Femur (tissue), 1 donor: ENCODE measurements at places on chromosomes 3 and 15.

DNA sequence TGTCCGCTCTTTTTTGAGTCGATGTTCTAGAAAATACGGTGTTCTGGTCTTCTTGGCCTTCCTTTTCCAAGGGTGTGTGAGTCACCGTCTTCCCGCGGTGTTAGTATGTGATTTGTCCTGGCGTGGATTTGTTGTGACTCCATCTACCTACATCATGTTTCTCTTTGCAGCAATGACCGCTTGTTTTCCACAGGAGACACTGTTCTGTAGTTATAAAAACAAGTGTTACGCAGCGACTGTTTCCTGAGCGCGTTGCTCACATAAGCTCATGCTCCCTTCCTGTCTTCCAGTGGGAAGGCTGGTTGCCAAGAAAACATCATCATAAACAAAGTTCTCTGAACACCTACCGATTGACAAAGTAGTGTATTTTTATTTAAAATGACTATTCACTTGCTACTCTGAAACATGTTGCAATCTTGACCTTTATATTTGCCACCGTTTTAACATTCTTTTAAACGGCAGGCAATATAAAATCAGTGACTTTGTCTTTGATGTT is 19.0 kb downstream of the USP13 start:
- no peak for DNase-seq

DNA sequence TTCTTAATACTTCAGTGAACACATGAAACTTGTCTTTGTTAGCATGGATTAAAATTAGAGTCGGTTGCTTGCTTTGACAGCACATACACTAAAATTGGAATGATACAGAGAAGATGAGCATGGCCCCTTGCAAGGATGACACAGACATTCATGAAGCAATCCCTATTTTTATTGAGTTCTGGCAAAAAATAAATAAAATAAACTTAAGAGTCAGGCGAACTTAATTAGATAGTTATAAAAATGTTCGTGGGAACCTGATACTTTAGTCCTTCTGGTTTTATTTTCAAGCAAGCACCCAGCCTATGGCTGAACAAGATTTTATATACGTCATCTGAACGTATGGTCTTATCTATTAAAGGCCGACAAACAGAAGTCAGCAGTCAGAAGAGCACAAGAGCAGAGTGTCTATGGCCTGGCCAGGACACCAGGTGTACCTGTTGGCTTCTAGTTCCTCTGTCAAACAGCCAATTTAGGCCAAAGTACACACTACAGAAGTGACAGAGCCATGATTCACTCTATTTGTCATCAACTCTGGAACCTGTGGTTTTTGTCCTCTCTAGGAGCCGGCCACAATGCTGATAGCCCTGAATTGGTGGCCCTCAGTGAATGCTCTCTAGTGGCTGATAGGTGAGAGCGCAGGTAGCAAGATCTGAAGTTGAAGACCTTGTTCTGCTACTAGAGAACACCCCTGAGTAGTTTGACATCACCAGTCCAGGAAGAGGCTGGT is 64.3 kb downstream of the LEO1 start:
- DNase-seq: no peak

GRCh38 chr3:55147406-55147805 is 219.5 kb upstream of the LRTM1 start:
- no peak for DNase-seq

GRCh38 chr15:62163397-62164013 is 1.6 kb downstream of the C2CD4B start:
- DNase-seq: no peak

- DNase-seq: no peak
These were observed 118.1 kb downstream of the RPL22L1 start for GRCh38 chr3:170751899-170752293.

DNA sequence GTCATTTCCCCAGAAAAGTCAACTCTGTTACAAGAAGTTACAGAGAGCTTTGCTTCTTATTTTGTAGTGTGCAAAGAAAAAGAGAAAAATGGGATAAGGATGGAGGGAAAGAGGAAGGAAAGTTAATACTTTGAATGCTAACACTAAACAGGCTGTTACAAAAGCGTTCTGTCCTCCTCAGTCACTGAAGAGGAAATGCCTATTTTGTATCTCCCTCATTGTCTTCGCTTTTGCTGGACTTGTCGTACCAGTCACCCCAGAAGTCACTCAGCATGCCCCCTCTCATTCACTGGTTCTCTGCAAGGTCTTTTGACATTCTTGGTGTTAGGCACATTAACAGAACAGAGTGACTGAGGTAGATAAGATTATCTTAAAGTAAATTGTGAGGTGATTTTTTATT is 129.6 kb downstream of the ALCAM start:
- no peak for DNase-seq

DNA sequence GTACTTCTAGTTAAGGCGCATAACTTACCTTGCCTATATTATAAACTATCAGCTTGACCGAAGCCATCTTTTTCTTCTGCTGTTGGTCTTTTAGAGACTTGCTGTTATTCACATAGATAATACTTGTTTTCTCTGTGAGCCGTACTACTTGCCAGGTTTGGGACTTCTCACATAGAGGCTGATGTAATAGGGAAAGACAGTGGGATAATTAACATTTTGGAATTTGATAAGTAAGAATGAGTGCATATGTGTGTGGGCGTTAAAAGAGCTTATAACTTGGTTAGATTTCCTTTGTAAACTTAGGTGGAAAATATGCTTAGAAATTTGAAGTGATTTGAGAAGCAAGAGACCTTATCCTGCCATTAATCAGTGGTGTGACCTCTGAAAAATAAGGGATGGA is 47.8 kb downstream of the FNDC3B start:
- no peak for DNase-seq

DNA sequence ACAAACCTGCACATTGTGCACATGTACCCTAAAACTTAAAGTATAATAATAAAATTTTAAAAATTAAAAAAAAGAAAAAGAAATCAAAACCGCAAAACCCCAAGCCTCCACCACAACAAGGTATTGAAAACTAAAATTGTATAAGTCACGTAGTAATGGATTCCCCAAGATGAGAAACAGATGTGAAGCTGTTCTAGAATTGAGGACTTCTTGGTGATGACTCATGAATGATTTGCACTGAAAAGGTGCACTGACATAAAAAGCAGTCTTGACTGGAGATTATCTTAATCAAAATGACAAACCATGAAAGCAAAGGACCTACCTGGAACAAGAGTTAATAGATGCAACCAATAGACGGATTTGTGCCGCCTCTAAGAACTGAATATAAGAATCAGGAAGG is 225.8 kb downstream of the MYRIP start:
- DNase-seq: no peak
